ENCODE measurements at places on chromosomes 16 and 17.
A peak's percentile ranks its signal among the peaks of the same experiment; 100 is the strongest.

DNA sequence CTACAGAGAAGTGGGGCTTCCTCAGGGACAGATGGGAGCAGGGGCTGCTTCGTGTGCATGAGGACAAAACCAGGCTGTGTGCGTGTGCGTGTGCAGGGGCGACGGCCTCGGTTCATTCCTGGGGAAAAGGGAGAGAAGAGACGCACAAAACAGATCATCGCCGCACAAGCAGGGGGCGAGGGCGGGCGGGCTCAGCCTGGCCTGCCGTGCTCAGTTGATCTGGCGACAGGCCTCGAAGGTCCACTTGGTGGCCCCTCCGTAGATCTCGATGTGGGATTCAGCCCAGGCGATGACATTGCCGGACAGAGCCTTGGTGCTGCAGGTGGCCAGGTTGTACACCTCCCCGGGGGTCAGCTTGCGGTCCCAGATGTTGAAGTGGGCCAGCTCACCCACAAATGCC is 5.8 kb downstream of the NPTX1 start:
- H3K36me3 ChIP-seq, result peaks cover 2% of the 10 kb centered on the region
- peaks cover 14% of the 10 kb centered on the region for H3K4me1 ChIP-seq
- no peak overlapping the region for H3K4me3 ChIP-seq
- no peak overlapping the region for H3K27ac ChIP-seq
- DNase-seq, result no peak
- H3K27me3 ChIP-seq, result peaks cover 71% of the 10 kb centered on the region

GRCh38 chr17:42563543-42563942 is 1.6 kb downstream of the COASY start:
- H3K36me3 ChIP-seq, result peaks cover 18% of the 10 kb centered on the region
- peak overlapping the region; percentile 92 for H3K27ac ChIP-seq
- no peak for DNase-seq

GRCh38 chr16:75193265-75193650 is 13.7 kb downstream of the CTRB2 start:
- peaks cover 25% of the 10 kb centered on the region for H3K27me3 ChIP-seq
- H3K4me3 ChIP-seq, result no peak overlapping the region
- DNase-seq, result no peak
- H3K4me1 ChIP-seq, result no peaks in the 10 kb centered on the region
- H3K27ac ChIP-seq, result no peak overlapping the region

DNA sequence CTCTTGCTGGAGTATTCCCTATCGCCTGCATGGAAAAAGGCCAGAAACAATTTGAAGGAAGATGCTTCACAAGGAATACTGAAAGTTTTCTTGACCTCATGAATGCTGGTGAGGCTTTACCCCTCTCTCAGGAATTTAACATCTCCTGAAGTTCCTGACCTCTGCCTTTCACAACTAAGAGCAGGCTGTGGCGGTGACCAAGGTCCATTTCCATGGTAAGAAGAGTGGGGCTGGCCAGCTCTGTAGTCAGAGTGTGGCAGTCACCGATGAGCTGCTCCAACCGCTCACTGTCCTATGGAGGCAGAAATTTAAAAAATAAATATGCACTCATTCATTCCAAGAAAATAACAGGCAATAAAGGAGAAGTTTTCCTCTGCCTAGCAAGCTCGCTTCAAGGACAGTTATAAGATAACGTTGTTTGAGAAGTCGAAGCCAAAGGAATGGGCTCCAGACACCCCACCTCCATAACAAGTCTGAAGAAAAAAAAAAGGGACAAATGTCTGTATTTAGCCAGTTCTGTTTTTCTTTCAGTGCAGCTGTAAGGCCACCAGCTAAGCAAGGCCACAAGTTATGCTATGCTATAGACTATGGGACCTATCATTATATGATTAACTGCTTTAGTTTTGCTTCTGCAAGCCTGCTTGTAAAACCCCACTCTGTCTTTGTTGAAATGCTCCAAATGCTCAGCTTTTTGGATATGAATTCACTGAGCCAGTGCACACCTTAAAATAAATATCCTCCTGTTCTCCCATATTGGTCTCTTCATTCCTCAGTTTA is 6.0 kb upstream of the CCL4L2 start:
- no peak overlapping the region for H3K4me3 ChIP-seq
- no peak overlapping the region for H3K27ac ChIP-seq
- DNase-seq, result no peak
- peaks cover 12% of the 10 kb centered on the region for H3K27me3 ChIP-seq
- H3K36me3 ChIP-seq, result no peaks in the 10 kb centered on the region
- H3K4me1 ChIP-seq, result peaks cover 57% of the 10 kb centered on the region

DNA sequence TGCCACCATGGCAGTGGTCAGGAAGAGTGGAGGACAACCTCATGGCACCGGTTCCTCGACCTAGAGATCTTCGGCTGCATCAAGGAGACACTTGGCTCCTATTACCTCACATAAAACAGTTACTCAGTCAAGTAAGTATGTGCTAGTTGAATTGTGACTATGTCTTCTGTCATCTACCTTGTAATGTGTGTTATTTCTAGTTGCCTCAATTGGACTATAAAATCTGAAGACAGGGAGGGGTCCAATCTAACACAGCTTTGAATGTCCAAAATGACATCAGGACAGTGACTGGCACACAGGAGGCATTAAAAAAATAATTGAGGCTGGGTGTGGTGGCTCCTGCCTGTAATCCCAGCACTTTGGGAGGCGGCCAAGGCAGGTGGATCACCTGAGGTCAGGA is 17.2 kb downstream of the C16orf86 start:
- no peak for DNase-seq
- no peak overlapping the region for H3K27ac ChIP-seq
- H3K4me3 ChIP-seq, result no peak overlapping the region
- H3K4me1 ChIP-seq, result peaks cover 3% of the 10 kb centered on the region
- peaks cover 15% of the 10 kb centered on the region for H3K36me3 ChIP-seq
- no peaks in the 10 kb centered on the region for H3K27me3 ChIP-seq

DNA sequence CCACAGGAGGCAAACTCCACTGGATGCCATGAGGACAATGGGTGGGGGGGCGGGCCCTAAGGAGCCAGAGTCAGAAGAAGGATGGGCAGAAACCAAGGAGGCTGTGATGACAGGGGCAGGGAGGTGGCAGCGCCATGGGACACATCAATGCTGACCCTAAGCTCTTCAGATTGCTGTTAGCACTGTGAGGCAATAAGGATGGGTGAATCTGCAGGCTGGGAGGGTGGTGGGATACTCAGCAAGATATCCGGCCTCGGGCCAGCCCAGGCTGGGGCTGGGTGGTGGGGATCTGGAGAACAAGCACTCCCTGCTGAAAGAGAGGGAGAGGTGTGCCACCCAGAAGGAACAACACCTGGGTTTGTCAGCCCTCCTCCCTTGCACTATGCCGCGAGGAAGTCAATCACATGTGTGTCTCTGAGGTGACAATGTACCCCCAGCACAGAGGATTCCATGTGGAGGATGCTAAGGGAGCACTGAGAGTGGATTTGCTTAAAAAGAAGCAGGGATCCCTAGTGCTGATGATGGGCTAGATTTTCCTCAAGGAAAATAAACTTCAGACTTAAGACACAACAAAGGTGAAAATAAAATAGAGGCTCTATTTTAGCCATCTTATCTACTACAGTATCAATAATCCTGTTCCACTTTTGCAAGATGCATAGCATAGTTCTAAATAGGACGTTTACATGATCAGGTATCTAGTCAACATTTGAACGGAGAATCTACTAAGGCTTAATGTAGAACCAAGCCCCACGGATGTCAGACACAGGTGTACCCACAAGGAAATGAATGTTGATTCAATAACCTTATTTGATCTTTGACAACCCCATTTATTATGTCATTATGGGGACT is 22.6 kb downstream of the SMPD3 start:
- no peak overlapping the region for H3K4me3 ChIP-seq
- no peaks in the 10 kb centered on the region for H3K36me3 ChIP-seq
- H3K4me1 ChIP-seq, result peaks cover 4% of the 10 kb centered on the region
- no peak overlapping the region for H3K27ac ChIP-seq
- H3K27me3 ChIP-seq, result no peaks in the 10 kb centered on the region

DNA sequence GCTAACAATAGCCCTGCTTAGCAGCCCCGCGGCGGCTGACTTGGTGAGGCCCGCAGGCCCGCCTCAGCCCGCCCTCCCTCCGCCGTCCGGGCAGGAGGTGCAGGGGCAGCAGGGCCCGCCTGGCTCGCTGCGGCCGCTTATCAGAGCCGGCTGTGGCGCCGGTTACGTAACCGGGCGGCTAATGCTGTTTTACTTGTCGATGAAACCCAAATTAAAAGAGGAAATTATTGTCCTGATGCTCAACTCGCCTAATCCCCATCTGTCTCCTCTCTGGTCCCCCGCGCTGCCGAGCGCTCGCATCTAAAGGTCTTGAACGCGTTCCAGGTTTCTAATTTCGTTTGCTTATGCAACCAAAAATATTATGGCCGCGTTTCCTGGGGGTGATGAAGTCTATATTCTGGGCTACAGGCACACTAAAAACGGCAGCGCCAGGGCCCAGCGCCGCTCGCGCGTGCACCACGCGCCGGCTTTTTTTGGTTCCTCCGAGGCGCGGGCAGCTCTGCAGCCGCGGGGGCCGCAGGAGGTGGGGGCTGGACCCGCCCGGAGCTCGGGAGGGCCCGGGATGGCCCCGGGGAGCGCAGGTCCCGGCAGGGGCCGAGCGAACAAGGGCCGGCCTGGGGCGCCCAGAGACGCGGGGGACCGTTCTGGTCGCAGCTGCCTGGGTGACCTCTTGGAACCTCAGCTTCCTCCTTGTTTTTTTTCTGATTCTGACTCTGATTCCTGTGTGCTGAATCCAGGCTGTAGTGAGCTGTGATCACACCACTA is 65.2 kb upstream of the TOB1 start:
- H3K4me1 ChIP-seq, result peaks cover 32% of the 10 kb centered on the region
- DNase-seq, result peak; percentile 50
- H3K4me3 ChIP-seq, result peak overlapping the region; percentile 77
- peak overlapping the region; percentile 74 for H3K27ac ChIP-seq
